ENCODE measurements at places on chromosomes 3 and 15.

DNA sequence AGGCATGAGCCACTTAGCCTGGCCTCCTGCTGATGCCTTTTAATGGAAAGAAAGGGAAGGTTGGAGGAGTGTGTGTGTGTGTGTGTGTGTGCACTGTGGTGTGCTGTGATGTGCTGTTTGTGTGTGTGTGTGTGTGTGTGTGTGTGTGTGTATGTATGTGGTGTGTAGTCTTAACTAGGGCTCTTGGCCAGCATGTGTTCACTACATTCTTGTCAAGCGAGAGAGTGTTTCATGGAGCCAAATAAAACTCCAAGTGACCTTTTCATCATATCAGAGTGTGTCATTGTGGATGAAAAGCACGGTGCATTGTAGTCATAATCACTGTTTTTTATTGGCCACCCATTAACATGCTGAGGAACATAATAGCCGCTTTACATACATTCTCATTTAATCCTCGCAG lies 30.8 kb upstream of the BHLHE40 start:
- DNase-seq, result no peak

GRCh38 chr3:183815951-183816475 lies 9.4 kb downstream of the MAP6D1 start:
- DNase-seq, result no peak

DNA sequence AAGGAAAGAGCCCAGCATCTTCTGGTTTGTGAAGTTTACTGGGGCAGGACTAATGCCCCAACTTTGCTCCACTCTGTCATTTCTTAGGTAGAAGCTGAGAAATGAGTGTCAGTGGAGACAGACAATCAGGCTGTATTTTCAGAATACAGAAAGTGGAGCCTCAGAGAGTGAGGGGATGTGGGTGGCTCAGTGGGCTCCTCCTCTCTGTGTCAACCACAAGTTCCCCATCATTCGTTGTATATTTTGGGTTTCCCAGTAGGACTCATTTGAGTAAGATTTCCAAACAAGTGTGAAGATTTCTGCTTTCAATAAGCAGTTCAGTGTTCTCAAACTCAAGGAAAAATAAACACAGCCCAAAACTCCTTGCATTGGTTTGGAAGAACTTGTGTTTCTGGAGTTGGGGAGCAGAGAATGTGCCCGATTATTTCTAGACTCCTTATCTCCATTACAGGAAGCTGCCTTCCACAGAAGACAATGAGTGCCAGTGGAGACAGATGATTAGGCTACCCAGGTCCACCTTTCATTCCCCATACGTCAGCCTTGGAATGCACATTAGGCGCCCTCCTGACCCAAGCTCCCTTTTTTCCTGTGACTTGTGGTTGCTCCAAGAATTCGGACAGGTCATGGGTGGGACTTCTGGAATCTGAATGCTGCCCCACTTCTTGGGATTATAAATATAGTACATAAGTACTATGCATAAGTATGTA lies 792.1 kb upstream of the LMCD1 start:
- no peak for DNase-seq

- no peak for DNase-seq
Measured at GRCh38 chr3:190031887-190032752, 88.6 kb downstream of the P3H2 start.
